Left lung (tissue), 14 donors: ENCODE measurements at places on chromosomes 7 and 10. TPM values are rescaled to one million over a fixed set of nuclear protein-coding genes. Genes with fewer than 3 reads are reported as not detected.

- no peak for DNase-seq
Observed at GRCh38 chr10:128083191-128083895, 42.9 kb downstream of the MKI67 start.

GRCh38 chr10:73997461-73997786 is 492 bp upstream of the VCL start:
- DNase-seq, result no peak

GRCh38 chr7:23472556-23472955 is 2.3 kb upstream of the IGF2BP3 start:
- DNase-seq, result no peak

DNA sequence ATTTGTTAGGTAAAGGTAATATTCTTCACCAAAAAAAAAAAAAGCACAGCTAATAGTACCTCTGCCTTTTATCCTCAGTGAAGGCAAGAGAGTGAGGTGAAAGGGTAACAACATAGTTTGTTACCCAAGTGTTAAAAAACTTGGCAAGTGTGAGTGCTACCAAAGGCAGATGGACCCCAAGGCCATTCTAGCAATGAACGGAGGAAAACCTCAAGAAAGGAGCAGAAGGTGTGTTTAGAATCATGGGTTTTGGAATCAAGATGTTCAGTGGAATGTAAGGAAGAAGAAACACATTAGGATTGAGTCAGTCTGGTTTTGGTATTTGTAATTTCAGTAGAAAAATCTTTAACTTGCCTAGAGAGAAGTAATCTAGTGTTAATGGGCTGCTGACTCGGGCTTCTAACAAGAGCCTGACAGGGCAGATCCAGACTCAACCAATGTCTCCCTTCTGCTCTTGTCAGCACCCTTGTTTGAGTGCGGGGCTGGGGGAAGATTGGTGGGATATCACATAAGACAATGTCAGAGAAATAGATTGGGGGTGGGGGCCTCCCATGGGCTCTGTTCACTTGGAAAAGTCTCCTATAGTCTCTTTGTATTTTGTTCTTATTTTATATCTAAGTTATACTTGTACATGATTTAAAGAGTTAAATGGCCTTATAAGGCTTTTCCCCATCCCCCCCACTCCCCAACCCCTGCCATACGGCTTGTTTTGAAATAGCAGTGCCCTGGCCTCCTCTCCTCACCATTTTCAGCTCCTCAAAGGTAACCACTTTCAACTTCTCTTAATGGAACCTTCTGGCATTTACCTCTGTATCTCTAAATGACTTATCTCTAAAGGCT is 44.4 kb downstream of the SCD start:
- no peak for DNase-seq

TMEM213 gene
- polyA plus RNA-seq, result 0.92 TPM

WNT8B gene
- 0.09 TPM for polyA plus RNA-seq
